ENCODE measurements at places on chromosomes 4 and X.

- no peak for DNase-seq
Observed at GRCh38 chr4:158912806-158913205, 144.0 kb downstream of the FNIP2 start.

GRCh38 chr4:3315566-3315965 is 22.7 kb downstream of the RGS12 start:
- no peak for DNase-seq

DNA sequence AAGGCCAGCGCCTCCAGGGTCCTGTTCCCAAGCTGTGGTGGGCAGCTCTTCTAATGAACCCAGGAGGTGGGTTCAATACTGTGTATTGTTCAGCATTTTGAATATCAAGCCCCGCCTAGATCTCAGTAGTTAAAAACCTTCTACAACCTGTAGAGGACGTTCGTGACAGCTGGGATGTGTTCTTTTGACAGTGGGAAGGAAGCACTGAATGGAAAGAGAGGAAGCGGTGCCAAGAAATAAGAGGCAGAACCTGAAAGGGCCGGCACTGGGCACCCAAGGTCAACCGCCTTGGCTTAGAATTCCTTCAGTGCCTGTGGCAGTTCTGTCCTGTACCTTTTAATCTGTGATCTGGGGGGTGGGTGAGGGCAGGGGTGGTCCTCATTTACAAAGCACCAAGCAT is 73.1 kb downstream of the CC2D2A start:
- DNase-seq: no peak

- no peak for DNase-seq
Observed at GRCh38 chrX:124860736-124861135, 458.9 kb upstream of the TEX13C start.

- DNase-seq: no peak
Observed at GRCh38 chr4:81606801-81607501, 135.2 kb upstream of the RASGEF1B start.

DNA sequence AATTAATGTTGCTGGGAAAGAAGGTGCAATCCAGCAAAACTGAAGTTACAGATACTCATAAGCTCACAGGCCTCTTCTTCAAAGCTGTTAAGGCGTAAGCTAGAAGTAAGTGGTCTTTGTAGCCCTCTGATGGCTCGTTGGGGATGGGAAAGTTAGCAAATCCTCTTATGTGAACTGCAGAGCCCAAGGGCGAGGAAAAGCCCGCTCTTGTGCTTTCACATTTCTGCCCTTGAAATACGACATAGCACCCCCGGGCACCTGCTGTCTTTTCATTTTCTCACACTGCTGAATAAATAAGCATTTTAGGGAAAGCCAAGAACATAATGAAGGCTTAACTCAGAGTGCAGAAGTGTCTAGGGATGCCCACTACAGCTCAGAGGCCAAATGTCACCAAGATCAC is 73.1 kb upstream of the SORBS2 start:
- no peak for DNase-seq

DNA sequence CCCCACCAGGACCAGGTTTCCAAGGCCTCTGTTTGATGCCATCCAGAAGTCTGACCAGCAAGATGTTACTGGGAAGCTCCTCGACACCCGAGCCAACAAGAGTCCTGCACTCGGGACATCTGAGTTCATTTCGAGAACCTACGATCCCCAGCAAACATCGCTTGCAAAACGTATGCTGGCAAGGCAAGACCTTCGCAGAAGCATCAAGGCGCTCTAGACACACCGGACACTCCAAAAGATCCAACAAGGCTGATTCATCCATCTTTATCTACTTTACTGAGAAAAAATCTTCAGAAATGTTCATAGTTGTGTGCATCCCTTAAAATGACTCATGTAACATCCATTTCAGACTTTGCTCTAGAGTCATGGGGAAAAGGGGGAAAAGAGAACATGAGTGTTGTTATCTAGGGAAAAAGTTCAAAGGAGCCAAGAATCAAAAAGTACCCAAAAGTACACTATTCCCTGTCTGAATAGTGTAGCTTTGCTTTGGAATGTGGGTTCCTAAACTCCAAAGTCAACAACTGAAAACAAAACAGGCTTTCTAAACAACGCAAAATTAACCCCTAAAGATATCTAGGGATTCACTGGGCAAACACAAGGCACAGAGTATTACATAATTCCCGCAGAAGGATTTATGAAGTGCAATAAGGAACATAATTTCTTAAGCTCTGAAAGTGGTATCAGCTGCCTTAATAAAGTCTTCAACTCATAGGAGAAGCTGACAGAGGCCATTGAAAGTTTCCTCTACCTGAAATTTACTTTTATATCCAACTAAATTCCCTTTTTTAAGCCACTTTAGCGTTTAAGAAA is 1.6 kb downstream of the SH3RF1 start:
- no peak for DNase-seq

DNA sequence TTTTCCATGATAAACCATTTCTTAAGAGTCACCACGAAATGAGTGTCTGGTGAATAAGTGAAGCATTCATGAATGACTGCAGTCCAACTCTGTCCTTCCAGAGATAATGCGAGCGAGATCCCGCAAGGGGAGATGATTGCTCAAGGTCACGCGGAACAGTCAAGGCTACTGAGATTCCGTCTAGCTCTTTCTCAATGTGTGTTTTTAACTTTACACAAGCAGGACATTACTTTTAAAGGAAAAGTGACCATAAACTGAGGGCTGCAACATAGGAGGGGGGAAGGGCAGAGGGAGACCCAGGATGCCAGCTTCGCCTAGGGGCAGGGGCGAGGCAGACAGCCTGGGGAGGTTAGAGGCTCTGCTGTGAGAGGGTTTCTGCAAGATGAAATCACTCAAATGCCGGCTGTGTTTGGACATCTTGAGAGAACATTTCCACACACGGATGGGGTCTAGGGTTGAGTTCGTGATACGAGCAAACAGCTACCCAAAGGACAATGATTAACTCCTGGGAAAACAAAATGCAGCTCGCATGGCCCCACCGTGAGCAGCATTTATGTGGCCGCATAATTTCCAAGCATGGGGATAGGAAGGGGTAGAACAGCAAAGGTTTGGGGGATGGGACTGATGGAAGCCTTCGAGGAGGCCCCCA is 23.8 kb upstream of the CCNQ start:
- DNase-seq: no peak

- DNase-seq: no peak
Observed at GRCh38 chr4:178778496-178778895, 1336.3 kb upstream of the AGA start.

- no peak for DNase-seq
Observed at GRCh38 chr4:19319607-19320006, 932.1 kb upstream of the SLIT2 start.

- no peak for DNase-seq
Observed at GRCh38 chrX:2370456-2370855, 130.3 kb downstream of the DHRSX start.

GRCh38 chr4:186765673-186766546 is 42.3 kb upstream of the FAT1 start:
- no peak for DNase-seq

GRCh38 chr4:21858971-21859370 is 89.6 kb downstream of the KCNIP4 start:
- DNase-seq: no peak

GRCh38 chr4:128271551-128271950 is 16.1 kb downstream of the PGRMC2 start:
- DNase-seq: no peak

GRCh38 chr4:110769578-110769977 is 146.7 kb upstream of the PITX2 start:
- no peak for DNase-seq

- no peak for DNase-seq
Observed at GRCh38 chr4:73869130-73870055, at the start of gene CXCL1. TSS of gene CXCL1 (plus strand) at chr4:73869393. CDS start at chr4:73869471, 78 bp downstream.

DNA sequence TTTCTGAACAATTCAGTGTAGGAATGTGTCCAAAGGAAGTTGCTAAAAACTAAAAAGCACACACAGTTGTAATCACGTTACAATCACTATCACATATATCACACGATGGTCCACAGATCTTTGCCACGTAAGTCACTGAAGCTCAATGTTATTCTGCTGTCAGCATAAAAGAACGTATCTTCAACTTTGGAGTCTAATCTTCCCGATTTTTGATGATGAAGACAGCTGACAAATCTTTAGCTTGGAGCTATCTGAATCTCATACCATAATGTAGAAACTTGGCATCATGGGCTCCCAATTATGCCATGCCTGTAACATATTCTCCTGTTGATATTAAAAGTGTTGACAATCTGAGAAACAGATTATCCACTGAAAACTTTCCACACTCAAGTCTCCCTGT is 158.4 kb downstream of the UBE2NL start:
- no peak for DNase-seq

GRCh38 chr4:7806338-7807090 is 133.1 kb downstream of the AFAP1 start:
- DNase-seq: no peak

GRCh38 chrX:113019958-113020357 is 179.3 kb upstream of the AMOT start:
- DNase-seq: no peak

DNA sequence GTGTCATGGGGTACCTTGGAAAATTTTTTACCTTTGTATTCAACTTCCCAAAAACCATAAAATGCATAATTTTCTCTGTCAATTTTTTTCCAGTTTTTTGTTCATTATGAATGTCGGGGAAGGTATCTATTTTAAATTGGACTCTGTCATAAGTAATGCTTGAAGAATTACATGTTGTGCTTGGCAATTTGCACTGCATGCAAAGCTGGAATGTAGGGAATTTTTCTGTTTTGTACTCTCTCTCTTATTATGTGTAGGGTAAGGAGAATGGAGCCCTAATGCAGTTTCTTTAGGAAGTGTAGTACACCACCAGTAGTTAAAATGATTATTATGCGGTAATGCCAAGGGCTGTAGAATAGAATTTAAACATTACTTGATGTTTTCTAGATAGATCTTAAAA is 137.7 kb upstream of the LIMCH1 start:
- no peak for DNase-seq

DNA sequence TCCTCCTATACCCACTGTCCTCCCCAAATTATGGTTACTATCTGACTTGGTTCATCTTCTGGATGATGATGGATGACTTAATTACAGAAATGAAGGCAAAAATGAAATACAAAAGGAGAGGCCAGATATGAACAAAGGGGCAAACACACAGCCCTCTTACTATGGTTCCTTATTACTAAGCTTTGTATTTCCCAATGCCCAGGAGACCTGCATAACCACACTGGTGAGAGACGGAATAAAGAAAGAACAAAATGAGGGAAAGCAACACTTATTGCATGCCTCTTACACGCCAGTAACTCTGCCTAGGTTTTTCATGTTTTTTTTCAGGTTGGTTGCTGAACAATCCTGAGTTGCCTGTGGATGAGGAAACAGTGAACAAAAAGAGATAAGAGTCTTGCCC is 120.5 kb downstream of the SLC10A7 start:
- no peak for DNase-seq

DNA sequence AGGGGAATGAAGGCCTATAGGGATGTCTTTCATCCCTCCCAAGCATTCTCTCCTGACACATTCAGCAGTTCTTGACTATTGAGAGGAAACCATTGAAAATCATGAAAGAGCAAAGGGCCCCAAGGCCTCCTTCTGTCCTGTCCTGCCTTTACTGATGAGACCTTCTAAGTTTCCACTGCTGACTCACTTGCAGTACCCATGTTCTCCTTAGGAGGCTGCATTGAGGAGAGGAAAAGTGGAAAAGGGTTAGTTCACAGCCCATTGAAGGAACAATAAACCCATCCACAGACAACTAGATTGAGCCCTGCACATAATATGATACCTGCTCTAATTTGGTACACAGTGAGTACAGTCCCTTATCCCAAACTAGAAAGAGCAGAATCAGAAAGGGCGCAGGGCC is 115.1 kb upstream of the PNPLA4 start:
- DNase-seq: no peak

DNA sequence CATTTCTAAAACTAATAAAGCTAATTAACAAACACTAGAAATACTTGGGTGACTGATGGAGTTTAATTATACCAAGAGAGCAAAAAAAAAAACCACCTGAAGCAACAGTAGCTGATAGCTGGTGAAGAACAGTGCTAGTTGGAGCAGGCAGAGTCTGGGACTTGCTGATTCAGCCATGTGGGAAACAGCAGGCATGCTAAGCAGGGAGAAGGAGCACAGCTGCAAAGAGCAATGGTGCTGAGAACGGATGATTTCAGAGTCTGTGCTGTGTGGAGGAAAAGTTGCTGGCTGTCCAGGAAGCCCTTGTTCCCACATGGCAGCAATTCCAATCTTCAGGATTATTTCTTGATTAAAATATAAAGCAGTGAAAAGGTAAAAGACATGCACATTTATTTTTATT is 68.8 kb downstream of the NPY1R start:
- DNase-seq: no peak

- DNase-seq: no peak
Observed at GRCh38 chrX:9676306-9676705, 89.3 kb downstream of the GPR143 start.

DNA sequence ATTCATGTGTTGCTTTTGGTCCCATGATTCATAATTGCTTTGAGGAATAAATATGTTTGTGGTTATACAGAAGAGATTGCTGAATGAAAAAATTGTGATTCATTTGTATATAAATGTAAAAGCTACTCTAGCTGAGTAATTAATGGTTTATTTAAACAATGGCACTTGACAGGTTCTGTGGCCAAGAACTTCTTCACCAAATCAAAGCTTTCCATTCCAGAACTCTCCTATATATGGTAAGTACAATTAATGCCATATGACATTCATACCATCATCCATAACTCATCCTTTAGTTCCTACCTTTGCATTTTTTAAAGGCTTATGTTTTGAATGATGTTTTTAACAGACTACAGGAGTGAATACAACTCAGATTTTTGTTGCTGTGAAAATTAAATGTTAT is 105.8 kb downstream of the REPS2 start:
- DNase-seq: no peak

- no peak for DNase-seq
Observed at GRCh38 chr4:111230265-111230664, 607.4 kb upstream of the PITX2 start.

DNA sequence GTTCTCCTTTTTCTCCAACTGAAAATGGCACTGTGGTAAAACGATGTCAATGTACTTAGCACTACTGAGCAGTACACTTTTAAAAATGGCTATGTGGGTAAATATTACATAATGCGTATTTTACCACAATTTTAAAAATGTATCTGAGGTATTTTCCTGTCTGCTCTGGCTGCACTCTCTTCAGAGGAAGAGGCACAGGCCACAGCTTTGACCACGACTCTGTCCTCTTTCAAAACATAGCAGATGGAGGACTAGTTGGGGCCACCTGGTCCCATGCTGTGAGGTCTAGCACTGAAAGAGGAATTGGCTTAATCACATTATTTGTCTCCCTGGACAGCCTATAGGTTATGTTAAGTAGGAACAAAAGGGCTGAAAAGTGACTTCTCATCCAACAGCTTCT is 5.2 kb downstream of the KCNE5 start:
- DNase-seq: no peak

GRCh38 chr4:95580226-95580625 is 31.5 kb upstream of the UNC5C start:
- DNase-seq: no peak

DNA sequence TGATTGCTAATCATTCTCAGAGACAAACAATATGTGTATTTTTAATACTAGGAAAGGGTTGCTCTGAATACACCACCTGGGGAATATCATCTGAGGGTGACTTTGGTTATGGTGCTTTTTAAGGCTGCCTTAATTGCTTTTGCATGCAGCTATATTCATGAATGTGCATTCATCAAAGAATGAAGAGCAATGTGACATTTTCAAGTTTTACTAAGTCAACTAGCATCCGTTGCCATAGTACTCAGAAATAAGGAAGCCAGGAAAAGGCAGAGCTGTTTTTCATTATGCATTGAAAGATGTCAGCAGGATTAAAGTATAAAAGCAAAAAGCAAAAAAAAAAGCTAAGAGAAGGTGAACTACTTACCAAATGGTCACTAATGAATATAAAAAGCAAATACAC is 67.4 kb upstream of the PCDH18 start:
- DNase-seq: no peak
